Stimulated activated CD8-positive, alpha-beta memory T cell treated with anti-CD3 and anti-CD28 coated beads, Interleukin-15, amount 100 ng/mL, for 4 hours (primary cell): ENCODE measurements at places on chromosomes 1 and 21.

DNA sequence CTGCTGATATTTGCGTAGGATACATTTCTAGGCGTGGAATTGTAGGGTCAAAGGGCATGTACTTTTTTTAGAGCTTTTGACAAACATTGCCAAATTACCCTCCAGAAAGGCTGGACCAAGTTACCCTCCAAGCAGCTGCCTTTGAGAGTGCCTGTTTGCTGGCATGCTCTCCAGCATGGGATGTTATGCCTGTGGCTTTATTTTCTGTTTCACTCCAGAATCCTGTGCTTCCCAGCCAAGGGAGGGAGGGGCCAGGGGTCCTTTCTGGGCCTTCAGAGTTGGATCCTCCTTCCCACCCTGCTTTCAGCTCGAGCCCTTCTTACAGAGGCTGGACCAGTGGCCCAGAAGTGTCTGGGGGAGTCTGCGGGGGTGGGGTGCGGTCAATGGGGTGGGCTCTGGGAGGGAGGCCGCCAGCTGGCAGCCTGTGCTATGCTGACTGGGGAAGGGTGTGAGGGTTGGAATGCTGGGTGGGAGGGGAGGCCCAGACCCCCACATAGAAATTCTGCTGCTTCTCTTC, 81.2 kb downstream of the EPHB2 start:
- DNase-seq: no peak

DNA sequence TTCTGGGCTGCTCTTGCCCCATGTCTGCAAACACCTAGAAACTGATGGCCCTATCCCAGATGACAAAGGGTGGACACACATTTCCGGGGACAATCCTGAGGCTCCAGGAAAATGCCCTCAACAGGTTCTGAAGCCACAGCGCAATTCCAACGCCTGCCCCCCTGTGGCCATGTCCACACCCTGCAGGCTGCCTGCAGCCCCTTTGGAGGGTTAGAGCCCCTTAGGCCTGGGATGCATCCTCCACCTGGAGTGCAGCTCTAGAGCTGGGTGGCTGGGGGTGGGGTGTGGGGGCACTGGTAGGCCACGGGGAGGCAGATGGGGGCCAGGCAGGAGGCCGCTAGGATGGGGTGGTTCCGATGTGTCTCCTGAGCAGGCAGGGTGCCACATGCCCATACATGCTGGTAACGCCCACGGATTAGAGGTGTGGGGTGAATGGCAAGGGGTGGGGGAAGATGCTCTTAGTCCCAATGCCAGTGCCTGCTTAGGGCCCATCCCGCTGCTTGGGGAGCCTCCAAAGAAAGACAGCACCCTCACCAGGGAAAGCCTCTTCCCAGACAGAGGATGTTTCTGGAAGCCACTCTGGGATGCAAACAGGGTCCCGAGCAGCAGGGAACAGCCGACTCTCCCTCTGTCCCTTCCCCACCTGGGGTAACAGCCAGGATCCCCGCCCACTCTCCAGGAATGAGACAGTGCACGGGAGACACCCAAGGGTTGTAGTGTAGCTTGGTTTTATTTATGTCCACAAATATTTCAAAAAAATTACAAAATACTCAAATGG, 34.0 kb downstream of the SLC45A1 start:
- no peak for DNase-seq

GRCh38 chr1:115423776-115424175, 85.7 kb upstream of the NGF start:
- DNase-seq: no peak

- DNase-seq: peak; percentile 8
Observed at GRCh38 chr1:9196129-9197040, 38.2 kb upstream of the H6PD start.

DNA sequence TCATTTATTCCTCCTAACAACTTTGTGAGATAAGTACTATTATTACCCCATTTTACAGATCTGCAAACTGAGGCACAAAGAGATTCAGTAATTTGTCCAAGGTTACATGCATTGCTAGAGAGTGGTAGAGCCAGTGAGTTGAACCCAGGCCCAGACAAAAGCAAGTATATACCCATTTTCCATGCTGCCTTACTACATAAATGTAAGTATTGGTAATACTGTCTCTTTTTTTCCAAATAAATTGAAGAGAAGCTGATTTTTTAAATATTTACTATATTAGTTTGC, 33.8 kb upstream of the IRF2BP2 start:
- DNase-seq: no peak

GRCh38 chr1:58076258-58076657, 470.3 kb downstream of the OMA1 start:
- DNase-seq: no peak

- no peak for DNase-seq
Observed at GRCh38 chr1:160806109-160806665, 10.2 kb downstream of the LY9 start.

GRCh38 chr21:41957991-41958766, 4.4 kb upstream of the C2CD2 start:
- DNase-seq: no peak

DNA sequence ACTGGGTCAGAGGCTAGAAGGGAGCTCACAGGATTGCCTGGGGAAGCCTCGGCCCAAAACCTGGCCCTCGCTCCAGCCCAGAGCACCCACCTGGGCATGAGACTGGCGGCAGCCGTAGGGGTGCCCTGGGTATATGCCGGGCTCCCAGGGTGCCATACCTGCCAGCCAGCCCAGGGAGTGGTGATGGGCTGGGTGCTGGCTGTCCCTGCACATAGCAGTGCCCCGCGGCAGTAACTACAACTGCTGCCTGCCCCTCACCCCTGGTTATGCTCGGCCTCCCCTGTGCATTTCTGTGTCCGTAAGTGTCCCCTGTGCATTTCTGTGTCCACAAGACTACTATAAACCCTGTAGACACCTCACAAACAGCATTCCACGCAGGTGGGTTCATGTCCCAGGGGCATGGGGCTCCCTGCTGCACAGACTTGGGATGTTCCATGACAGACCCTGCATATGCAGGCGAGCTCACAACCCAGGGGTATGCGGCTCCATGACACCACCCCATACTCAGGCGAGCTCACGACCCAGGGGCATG, 5.8 kb upstream of the SPATC1L start:
- no peak for DNase-seq

GRCh38 chr21:18832950-18833349, 429.4 kb upstream of the TMPRSS15 start:
- no peak for DNase-seq

GRCh38 chr1:174998569-174999215, 1.1 kb upstream of the CACYBP start:
- peak; percentile 12 for DNase-seq

GRCh38 chr1:205809942-205810345, 3.1 kb downstream of the SLC41A1 start:
- DNase-seq: no peak

- DNase-seq: no peak
Observed at GRCh38 chr1:243414152-243414494, 158.3 kb downstream of the SDCCAG8 start.

GRCh38 chr21:29300807-29301138, 2.1 kb downstream of the BACH1 start:
- no peak for DNase-seq

DNA sequence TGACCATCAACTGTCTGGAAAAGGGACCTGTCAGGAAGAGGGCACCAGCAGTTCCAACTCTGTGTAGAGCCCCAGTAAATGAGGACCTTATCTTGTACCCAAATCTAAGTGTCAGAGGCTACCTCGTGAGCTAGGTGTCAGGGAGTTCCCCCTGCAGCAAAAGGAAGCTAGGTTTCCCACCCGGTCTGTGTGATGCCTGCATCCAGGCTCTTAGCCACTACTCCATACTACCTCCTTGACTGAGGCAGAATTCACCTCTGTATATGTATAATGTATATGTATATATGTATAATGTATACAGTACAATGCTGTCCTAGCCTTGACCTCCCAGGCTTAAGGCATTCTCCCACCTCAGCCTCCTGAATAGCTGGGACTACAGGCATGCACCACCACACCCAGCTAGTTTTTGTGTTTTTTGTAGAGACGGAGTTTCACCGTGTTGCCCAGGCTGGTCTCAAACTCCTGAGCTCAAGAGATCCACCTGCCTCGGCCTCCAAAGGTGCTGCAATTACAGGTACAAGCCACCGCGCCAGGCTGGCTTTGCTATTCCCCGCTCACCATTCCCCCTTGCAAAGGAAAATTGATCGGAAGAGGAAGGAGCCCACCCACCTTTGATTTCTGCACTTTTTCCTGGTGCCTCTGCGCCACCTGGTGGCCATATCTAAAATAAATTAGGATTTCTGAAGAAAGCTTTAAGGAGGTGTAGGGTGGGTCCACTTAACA, 15.7 kb upstream of the LUZP1 start:
- no peak for DNase-seq

- DNase-seq: no peak
Observed at GRCh38 chr1:118338936-118339335, 153.9 kb upstream of the SPAG17 start.

- DNase-seq: no peak
Observed at GRCh38 chr21:39060485-39061083, 122.7 kb downstream of the PSMG1 start.
